ENCODE measurements at places on chromosomes 1 and 21.

DNA sequence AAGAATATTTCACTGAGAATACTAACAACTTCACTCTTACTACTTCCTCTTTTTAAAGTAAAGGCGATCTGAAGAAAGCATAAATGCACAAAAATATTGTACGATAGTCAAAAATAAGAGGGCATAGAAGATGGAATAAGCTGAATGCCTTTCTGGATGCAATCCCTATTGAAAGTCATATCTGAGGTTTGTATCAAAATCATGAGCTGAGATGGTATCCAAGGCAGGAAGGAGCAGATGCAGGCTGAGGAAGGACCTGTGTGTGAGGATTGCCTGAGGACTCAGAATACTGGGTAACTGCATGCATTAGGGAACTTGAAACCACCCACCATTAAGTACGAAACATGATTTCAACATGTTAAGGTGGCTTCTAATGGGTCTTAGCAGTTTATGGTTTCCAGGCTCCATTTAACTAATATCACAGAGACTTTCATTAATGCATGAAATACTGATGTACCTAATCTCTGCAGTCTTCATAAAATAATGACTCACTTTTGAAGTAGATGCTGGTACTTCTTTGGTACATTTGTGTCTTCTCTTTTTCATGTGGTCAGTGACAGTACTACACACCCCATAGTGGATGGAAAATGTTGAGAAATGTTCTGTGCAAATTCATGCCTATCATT lies 29.6 kb upstream of the RGS1 start:
- peak; percentile 66 for DNase-seq

DNA sequence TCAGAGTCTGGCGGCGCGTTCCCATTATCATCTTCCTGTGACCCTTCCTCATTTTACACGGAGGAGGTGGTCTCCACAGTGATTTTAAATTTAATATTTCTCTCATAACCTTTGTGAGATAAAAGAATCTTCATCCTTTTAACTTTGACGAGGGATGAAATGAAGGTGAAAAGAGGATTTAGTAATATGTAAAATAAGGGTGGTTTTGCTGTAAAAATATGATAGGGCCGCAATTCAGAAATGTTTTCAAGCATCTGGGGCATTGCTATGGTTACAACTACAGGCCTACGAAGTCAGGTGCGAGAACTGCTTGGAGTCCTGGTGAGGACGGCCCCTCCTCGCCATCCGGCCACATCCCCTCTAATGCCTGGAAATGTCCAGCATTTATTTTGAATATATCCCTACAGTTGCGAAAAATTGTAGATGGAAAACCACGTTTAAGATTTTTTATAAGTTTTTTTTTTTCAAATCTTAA lies 422 bp upstream of the RSBN1 start:
- no peak for DNase-seq

GRCh38 chr1:176159993-176160392 lies 47.1 kb downstream of the COP1 start:
- DNase-seq: no peak

DNA sequence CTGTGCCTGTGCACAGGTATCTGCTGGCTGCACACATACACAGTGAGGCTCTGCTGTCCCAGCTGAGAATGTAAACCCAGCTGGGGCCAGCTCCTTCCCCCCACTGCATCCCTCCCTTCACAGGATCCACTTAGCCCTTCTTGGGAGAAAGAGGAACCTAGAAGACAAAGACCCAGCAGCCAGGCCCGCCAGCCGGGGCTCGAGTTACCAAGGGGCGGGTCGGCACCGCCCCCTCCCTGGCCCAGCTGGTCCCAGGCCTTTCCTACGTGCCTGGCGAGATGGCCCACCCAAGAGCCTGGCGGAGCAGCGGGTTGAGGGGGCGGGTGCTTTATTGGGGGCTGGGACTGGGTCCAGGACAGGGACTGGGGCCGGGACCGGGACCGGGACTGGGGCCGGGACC lies 2.1 kb downstream of the SH3BGRL3 start:
- DNase-seq: peak; percentile 57

DNA sequence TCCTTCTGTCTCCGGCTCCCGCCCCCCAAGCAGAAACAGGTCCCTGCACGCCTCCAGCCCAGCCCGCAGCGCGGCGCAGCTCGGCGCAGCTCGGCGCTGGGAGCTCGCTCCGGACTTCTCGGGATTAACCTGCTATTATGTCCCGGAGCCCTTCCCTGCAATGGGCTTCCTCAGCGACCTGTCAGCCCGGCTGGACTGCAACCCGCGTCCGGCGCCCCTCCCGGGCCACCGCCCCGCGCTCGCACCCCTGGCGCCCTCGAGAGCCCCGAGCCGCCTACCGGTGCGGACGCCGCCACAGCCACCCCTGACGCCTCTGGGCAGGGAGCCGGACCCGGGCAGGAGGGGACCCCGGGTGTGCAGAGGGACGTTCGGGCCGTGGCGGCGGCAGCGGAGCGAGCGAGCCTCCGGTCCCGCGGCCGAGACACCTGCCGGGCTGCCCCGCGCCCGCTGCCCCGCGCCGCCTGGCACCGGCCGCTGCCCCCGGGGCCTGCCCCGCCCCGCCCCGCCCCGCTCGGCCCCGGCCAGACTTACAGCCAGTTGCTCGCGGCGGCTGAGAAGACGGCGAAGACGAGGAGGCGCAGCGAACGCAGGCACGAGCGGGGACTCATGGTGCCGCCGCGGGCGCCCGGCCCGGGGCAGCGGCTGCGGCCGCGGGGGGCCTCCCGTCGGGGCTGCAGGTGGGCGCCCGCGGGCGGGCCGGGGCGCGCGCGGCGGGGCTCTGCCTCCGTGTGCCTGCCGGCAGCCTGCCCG lies 407 bp downstream of the WNT4 start:
- no peak for DNase-seq

GRCh38 chr1:54309631-54310366 lies 96.4 kb downstream of the SSBP3 start:
- DNase-seq: no peak

DNA sequence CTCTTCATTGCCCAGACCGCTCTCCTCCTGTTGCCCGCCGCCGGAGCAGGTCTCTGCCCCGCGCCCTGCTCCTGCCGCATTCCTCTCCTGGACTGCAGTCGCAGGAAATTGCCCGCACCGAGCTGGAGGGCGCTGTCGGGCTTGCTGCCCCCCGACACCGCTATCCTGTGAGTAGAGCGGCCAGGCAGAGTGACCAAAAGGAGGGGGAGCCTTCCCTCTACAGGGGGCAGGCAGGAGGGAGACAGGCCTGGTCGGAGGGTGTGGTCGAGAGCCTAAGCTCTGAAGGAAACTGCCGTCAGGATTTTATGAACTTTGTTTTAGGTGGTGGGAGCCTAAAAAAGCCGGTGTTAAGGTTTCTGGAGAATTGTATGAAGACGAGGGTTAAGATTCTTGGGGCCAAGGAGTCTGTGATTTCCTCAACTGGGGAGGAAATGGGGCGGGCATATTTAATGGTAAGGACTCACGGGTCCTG lies 517 bp downstream of the LRIG2 start:
- peak; percentile 34 for DNase-seq

- no peak for DNase-seq
Observed at GRCh38 chr21:14557413-14557812, 11.3 kb upstream of the SAMSN1 start.

DNA sequence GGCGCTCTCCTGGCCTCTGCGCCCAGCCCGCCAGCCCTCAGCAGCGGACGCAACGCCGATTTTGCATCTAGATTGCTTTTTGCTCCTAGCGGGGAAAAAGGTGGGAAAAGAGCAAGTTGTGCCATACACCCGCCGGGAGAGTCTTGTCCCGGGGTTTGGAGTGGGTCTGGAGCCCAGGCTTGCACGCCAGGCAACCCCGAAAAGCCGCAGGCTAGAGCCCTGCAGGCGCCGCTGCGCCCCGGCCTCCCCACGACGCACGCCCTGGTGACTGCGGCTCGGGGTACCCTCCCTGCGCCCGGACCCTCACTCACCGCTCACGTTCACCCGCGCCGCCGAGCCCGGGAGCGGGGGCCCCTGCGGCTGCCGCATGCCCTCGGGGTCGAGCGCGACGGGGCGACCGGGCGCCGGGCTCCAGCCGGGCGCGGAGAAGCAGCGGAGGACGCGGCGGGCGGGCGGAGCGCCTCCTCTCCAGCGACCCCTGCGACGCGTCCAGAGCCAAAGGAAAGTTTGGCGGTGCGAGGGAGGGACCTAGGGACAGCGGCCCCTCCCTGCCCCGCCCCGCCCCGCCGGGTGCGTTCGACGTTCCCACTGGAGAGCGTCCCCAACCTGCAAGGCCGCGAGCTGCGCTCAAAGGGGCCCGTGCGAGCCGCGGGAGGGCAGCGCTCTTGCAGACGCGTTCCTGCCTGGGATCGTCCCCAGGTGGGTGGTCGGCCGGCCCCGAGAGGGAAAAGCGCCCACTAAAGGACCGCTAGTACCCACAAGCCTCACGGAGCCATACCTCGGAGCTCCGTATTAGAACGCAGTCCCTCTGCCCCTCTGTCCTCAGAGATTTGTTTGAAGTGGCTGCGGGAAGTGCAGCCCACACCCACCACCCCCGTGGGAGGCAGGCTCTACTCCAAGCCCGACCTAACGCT lies at the start of gene LPAR3:
Gene LPAR3, minus strand, starts transcription at position 502 of the 914 bp plus-strand sequence. CDS start 27,086 bp downstream, outside the sequence.
- DNase-seq: no peak

DNA sequence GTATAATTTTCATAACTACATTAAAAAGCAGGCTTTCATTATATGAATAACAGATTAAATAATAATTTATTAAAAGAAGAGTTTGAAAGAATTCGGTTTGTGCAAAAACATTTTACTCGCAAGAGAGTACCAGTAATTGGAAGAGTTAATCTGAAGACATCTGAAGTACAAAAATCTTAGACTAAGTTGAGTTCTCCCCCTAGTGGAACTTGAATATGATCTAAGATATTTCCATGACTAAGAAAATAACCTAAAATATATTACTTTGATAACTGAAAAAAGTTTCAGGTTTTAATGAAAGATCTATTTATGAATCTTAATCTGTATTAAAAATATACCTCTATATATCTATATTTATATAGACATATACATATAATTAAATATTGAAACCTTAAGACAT lies 112.5 kb upstream of the GFI1 start:
- no peak for DNase-seq

GRCh38 chr1:39933956-39934941 lies 20.7 kb upstream of the MFSD2A start:
- peak; percentile 98 for DNase-seq

GRCh38 chr1:206419250-206419649 lies 51.0 kb upstream of the IKBKE start:
- DNase-seq: no peak

GRCh38 chr1:150405660-150406059 lies 41.7 kb downstream of the RPRD2 start:
- no peak for DNase-seq

DNA sequence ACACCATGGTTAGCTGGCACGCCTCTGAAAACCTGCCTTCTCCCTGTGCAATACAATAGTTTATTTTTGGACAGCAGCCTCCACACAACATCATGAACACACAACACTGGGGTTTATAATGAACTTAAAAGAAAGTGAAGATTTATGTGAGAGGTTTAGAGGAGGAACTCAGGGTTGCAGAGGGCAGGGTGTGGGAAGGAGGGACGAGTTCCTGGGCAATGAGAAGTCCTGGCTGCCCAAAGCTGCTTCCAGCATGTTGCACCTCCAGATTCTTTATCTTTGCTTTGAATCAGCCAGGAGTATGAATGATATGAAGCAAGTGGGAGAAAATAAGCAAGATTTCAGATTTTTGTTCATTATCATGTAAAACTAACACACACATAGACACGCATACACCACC lies 11.3 kb upstream of the LRRC8D start:
- no peak for DNase-seq

- no peak for DNase-seq
Observed at GRCh38 chr1:2199042-2199810, 4.7 kb upstream of the FAAP20 start.

DNA sequence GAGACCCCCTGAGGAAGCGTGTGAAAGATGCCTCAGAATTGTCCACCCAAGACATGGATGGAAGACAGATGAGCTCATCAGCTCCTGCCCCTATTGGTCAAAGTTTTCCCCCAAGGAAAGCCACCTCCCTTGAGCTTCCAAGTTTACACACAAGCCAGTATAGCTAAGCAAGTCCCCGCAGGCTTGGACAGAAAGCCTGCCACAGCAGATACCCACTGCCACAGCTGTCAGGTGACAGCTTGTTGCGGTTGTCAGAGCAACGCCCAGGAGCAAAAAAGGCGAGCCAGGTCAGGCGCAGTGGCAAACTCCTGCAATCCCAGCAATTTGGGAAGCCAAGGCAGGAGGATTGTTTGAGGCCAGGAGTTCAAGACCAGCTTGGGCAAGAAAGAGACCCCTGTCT lies 60.9 kb upstream of the IFNAR2 start:
- DNase-seq: no peak

Data from HL-60 (cell line).